Lung (tissue), 17 donors: ENCODE measurements at places on chromosomes 2 and 18.

DNA sequence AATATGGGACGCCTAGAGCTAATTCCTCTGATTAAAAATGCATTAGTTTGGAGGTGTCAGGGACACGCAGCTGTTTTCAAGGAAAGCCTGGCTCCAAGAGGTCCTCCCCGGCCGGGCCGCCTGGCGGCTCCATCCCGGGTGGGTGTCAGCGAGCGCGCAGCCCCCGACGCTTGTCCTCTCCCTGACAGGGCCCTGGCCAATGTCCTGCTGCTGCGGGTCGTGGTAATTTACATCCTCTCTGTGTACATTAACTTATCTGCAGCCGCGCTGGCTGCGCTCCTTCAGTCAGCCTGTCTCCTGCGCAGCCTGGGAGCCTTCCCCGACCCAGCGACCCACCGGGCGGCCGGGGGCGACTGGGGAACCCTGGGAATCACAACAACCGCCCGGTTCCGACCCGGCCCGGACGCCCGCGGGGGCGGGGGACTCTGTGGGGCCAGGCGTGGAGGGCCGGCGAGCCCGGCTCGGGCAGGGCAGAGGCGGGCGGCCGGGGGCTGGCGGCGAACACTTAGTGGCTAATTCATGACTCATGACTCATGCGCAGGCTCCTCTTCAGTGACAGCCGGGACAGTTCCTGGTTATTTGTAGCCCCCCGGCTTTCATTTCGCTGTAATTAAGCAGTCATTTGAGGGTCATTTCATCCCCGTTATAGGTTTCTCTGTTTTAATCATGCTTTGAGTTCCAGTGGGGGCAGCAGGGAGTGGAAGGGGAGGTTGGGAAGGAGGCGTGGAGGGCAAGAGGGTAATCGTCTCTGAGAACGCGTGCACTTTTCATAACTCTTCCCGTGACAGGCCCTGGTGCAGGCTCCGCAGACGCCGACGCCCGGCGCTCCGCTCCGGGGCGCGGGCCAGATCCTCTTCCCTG lies 141.9 kb upstream of the CTAGE1 start:
- DNase-seq, result peak; percentile 95

DNA sequence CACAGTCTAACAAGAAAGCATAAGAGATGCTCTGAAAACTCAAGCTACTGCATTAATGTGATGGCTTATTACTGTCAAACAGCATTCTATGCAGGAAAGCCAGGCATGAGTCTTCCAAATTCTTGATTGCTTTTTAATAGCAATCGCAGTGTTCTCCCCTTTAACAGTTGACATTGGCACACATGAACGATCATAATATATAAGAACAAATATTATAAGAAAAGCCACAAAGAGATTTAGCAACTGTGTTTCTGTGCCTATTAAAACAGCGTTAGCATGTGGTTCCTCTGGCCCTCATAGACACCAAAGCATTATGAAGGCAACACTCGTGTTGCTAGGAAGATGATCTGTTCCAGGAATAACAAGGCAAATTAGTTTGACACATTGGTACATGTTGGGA lies 245.0 kb downstream of the ACKR3 start:
- DNase-seq, result peak; percentile 78

GRCh38 chr2:220445429-220446105 lies 818.1 kb downstream of the SLC4A3 start:
- DNase-seq, result no peak

DNA sequence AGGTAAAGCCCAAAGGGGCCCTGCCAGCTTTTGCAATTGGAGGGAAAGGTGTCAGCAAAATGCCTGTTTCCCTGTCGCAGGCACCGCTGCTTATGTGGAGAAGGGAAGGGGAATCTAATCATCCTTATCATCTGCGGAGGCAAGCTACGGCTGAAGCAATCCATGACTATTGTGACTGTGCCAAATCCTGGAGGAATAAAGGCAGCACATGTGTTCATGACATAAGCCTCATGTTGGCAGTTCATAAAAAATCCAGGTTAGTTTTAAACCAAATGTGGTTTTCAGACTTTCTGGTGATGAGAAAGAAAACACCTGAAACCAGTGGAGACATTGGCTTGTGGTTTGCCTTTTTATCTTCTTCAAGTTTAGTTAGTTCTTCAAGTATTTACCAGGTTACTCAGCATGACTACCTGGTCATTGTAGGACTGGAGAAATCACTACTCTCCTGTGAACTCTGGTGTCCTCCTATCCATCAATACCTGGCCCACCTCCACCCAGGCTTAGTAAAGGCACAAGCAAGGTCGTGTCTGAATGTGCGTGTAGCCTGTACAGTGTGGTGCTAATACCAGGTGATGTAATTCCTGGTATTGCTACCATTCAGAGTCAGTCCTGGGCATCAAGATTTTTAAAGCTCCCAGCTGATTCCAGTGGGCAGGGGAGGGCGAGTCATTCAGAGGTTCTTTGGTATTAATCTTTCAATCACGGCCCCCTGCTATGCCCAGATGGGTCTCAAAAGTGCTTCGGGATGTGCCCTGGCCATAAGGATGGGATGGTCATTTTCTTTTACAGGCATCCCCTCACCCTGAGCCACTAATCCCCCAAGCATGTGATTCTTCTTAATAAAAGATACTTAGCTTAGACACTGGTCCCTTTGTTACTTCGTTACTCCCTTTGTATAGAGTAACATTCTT lies 96.8 kb downstream of the TGFA start:
- no peak for DNase-seq
